ENCODE measurements at places on chromosomes 11 and 22.

- no peak for DNase-seq
Observed at GRCh38 chr11:17379383-17380180, 8.9 kb downstream of the KCNJ11 start.

- DNase-seq = no peak
Observed at GRCh38 chr22:37544955-37545702, 15.2 kb upstream of the CDC42EP1 start.

DNA sequence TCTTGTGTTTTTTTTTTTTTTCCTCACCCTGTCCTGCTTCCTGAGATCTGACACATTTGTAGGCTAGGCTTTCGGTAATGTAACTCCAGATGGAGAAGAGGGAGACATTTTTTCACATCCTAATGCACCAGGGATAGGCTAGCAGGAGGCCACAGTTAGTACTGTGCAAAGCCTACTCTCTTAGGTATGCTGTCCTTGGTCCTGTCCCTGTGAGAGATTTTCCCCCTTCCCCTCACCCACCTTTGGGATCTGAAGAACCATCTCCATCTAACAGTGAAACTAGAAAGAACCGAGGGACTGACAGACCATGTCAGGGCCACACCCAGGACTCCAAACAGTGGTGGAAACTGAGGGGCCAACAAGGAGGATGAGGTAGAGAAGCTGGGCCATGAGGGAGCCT lies 29.2 kb downstream of the ADAMTS8 start:
- DNase-seq = no peak

GRCh38 chr22:23227380-23227779 lies 47.1 kb downstream of the BCR start:
- DNase-seq = no peak

DNA sequence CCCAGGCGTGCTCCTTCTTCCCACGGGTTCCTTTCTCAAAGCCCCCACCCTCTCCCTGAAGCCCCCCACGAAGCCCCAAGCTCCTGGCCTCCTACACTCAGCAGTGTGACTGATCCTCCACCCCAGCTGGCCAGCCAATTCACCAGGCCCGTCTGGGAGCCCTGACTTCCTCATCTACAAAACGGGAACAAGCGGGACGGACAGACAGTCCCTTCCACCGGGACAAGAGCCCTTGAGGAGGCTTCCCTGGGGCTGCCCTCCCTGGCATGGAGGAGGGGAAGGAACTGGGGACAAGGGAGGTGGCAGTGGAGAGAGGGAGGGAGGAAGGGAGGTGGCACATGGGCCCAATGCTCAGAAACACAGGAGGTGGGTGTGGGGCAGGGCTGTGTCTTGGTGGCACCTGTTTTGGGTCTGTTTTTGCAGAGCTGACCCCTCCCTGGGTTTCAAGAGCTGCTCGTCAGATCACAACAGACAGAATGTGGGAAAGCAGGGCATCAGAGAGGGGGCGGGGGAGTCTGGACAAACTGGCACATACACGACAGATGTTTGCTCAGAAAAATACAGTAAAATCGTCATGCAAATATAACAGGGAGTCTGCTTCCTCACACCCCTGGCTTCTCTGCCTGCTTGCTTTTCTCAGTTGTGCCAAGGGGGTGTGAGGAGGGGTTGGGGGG lies 56.8 kb downstream of the ELFN2 start:
- DNase-seq = no peak

- DNase-seq = no peak
Observed at GRCh38 chr11:116579031-116579653, 193.6 kb downstream of the BUD13 start.

GRCh38 chr11:26575946-26576345 lies 3.9 kb upstream of the MUC15 start:
- no peak for DNase-seq

DNA sequence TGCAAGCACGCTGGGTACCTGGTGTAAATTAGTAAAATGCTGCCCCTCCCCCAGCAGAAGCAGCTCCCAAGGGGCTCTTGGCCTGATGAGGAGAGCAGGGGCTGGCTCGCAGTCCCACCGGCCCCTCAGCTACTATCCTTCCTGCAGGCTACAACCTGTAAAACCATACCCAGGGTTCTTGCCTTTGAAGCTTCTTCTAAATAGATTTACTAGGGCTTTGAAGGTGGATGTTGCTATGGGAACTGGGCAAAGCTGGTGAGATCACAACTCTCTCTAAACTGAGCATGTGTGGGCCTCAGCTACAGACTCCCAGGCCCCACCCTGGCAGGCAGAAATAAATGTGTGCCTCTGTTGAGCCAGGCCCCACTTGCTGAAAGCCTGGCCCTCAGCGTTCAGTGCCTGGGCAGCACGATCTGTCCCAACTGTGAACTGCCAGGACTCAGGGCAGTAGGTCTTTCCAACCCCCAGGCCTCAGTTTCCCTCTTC lies 18.5 kb downstream of the CD5 start:
- no peak for DNase-seq
